Activated CD8-positive, alpha-beta memory T cell treated with anti-CD3 and anti-CD28 coated beads for 4 hours (primary cell): ENCODE measurements at places on chromosomes 11 and 22.

GRCh38 chr11:128705124-128705920 lies 11.4 kb downstream of the FLI1 start:
- DNase-seq, result no peak

DNA sequence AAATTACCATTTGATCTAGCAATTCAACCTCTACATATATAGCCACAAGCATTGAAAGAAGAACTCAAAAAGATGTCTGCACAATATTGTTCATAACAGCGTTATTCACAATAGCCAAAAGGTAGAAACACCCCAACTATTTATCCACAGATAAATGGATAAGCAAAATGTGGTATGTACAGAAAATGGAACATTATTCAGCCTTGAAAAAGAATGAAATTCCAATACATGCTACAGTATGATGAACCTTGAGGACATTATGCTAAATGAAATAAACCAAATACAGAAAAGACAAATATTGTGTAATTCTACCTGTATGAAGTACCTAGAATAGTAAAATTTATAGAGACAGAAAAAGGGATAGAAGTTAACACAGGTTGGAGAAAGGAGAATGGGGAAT lies 2.6 kb upstream of the ETS1 start:
- DNase-seq, result no peak

DNA sequence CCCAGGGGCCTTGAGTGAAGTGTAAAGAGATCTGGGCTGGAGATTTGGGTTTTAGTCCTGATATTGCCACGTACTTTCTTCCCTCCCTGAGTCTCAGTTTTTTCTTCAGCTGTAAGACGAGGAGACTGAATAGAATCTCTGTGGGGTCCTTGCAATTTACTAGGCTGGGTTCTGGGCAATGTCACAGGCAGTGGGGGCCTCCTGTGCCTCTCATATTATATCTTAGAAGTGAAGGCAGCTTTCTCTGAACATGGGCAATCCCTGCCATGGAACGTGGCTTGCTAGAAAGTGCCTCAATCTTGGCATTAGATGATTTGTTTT lies 62.0 kb upstream of the PTPRJ start:
- no peak for DNase-seq

DNA sequence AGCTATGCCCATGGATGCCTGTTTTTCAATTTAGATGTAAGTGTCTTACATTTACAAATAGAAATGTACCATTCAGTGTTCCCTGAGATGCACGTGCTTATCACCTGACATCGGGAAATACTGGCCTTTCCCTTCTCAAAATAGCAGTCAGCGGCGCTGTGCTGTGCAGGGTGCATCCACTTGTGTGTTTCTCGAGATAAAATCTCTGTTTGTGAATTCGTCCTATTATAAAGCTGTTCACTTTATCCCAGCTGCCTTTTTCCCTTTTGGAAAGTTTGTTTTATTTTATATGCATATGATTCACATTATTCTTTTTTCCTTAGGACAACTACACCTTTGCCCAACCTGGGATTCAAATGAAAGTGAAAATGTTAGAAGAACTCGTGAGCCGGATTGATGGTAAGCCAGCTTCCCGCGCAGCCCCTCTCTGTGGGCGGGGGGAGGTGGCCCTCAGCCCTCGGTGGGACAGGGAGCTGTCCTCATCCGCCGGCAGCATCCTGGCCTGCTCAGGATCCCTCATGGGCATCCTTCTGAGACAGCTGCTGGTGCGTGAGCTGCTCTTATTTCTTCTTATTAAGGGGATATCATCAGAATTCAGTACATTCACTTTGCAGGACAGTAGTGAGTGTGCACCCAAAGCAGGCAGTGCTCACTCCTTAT lies 235.0 kb downstream of the TBC1D22A start:
- no peak for DNase-seq

- no peak for DNase-seq
Measured at GRCh38 chr22:39245130-39246039, 603 bp upstream of the PDGFB start.
